Neural progenitor cell (in vitro differentiated cells): ENCODE measurements at places on chromosomes 3 and 15. TPM values are rescaled to one million over a fixed set of nuclear protein-coding genes. Genes with fewer than 3 reads are reported as not detected.

- DNase-seq: peak; percentile 76
Observed at GRCh38 chr15:84981711-84982300, at the start of gene PDE8A. Gene PDE8A (plus strand): TSS chr15:84981856. CDS start chr15:84982163, 307 bp downstream.

CSPG5 gene
- total RNA-seq: 1.7 and 4.6 TPM in 2 replicates

GRCh38 chr3:38281895-38282686, at the start of gene SLC22A14:
Gene SLC22A14 (plus strand): TSS chr3:38282294. CDS start chr3:38306027, 23,733 bp downstream.
- peak; percentile 16 for DNase-seq

DNA sequence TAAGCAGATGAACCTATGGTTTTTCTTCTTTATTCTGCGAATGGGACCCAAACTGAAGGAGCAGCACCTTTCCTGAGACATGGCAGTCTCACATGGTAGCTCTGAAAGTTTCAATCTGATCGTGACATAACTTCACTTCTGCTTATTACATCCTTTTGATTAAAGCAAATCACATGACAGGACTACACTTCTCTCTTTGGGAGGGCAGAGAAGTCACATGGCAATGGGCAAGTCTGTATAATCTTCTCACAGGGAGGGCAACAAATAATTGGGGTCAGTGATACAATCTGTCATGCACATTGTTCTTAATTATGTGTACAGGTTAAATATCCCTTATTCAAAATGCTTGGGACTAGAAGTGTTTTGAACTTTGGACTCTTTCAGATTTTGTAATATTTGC, 21.6 kb downstream of the NCBP2 start:
- no peak for DNase-seq

GRCh38 chr3:32148351-32148750, 41.9 kb downstream of the GPD1L start:
- DNase-seq: no peak

DNA sequence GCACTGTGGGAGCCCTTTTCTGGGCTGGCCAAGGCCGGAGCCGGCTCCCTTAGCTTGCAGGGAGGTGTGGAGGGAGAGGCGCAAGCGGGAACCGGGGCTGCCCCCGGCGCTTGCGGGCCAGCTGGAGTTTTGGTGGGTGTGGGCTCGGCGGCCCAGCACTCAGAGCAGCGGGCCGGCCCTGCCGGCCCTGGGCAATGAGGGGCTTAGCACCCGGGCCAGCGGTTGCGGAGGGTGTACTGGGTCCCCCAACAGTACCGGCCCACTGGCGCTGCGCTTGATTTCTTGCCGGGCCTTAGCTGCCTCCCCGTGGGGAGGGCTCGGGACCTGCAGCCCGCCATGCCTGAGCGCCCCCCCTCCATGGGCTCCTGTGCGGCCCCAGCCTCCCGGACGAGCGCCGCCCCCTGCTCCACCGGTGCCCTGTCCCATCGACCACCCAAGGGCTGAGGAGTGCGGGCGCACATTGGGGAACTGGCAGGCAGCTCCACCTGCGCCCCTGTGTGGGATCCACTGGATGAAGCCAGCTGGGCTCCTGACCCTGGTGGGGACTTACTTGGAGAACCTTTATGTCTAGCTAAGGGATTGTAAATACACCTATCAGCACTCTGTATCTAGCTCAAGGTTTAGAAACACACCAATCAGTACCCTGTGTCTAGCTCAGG, 707.7 kb downstream of the GRM7 start:
- DNase-seq: no peak

ACAN gene
- 0.06 and 0.34 TPM in 2 replicates for total RNA-seq
